ENCODE measurements at places on chromosomes 6 and 20.

DNA sequence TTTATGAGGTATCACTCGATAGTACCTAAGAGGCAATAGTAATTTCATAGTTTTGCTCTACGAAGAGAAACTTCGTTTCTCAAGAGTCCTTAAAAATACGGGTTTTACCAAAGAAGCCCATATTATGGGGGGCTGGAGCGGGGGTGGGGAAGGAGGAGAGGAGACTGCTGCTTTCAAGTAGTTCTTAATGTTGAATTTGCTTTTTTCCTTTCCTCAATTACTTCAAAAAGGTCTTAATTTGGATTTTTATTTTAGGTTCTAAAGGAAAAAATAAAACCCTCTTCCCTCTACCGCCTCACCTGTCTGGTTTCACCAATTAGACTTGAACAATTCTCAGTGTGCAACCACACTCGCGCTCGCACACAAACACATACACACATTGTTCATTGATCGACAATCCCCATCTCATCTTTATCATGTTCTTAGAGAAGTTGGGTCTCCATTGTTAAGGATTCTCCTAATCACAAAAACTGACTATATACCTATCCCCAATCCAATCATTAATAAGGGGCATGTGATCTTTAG is 97.2 kb downstream of the HFE start:
- no peak for DNase-seq

- DNase-seq, result no peak
Measured at GRCh38 chr6:2885967-2886735, 17.0 kb downstream of the SERPINB9 start.

- DNase-seq, result no peak
Measured at GRCh38 chr6:127566119-127566518, 10.9 kb upstream of the C6orf58 start.

GRCh38 chr6:8013763-8014162 is 50.4 kb downstream of the BLOC1S5 start:
- no peak for DNase-seq

GRCh38 chr20:33521461-33521860 is 31.6 kb downstream of the CBFA2T2 start:
- no peak for DNase-seq

GRCh38 chr6:136923116-136923953 is 1.2 kb downstream of the SLC35D3 start:
- no peak for DNase-seq

DNA sequence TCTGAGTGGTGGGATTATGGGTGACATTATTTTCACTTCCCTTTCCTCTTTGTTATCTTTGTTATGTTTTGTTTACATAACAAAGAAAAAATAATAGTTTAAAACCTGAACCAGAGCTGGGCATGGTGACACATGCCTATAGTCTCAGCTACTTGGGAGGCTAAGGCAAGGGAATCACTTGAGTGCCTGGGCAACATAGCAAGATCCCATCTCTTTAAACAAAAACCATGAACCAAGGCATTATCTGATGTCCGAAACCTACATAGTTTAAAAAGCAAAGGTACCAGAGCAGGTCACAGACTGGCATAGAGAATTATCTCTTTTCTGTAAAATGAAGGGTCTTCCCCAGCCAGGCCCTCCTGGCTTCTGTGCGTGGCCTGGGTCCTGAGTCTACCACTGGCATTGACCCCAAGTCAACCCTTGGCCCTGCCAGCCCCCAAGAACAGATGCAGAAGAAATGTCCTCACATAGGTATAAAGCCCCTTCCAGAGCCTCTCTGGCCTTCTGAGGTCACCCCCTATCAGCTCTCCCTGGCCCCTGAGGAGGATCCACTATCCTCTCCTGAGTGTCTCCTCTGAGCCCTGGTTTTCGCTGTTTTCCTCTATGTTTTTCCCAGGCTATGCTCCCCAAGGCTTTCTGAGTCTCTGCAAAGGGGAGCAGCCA is 81.3 kb downstream of the TRERF1 start:
- no peak for DNase-seq

DNA sequence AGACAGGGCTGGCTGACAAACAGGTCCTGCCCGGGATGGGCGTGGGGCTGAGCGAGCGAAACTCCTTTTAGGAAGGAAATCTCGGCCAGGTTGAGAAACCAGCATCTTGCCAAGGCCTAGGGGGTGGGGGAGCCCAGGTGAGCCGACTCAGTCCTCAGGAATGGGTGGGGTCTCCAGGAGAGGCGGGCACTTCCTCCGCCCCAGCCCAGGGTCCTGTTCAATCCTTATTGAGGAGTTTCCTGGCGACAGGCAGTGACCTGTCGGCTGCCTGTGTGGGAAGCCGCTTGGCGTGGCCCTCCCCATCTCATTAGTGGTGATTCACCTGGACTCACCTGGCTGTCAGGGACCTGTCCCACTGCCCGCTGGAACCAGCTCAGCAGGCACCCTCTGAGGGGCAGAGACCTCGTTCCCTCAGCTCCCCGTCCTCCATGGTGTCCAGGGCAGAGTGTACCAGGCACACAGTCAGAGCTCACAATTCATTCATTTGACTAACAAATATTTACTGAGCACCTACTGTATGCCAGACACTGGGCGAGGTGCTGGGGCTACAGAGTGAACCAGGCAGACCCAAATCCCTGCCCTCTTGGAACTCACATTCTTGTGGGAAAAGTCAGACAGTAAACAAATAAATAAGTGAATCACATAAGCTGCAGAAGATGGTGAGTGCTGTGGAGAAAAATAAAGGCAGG is 51.1 kb downstream of the FGD2 start:
- no peak for DNase-seq

- no peak for DNase-seq
Measured at GRCh38 chr6:90264561-90264960, 32.1 kb downstream of the BACH2 start.
